ENCODE measurements at places on chromosomes 3 and 15.

DNA sequence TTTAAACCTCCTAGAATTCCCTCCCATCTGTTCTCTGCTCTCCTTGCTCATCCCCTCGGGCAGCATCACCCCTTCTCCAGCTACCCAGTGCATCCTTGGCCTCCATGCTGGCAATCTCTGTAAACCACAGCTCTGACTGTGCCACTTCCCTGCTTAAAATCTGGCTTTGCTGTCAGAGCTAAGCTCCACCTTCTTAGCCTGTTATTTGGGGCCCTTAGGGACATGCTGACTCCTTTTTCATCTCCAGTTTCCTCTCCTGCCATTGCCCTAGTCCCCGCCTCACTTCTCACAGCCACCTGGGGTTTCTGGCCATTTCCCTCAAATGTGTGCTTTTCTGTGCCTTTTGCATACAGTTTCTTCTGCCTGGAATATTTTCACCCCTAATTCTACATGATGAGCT lies 5.7 kb downstream of the SLC6A20 start:
- DNase-seq = no peak

- DNase-seq = no peak
Observed at GRCh38 chr3:68059628-68060152, 405.3 kb upstream of the SUCLG2 start.

GRCh38 chr3:118057086-118057485 lies 977.6 kb downstream of the IGSF11 start:
- no peak for DNase-seq

- no peak for DNase-seq
Observed at GRCh38 chr3:117898722-117899522, 1135.7 kb downstream of the IGSF11 start.

GRCh38 chr15:59313641-59314332 lies 58.9 kb downstream of the MYO1E start:
- DNase-seq = no peak

GRCh38 chr3:132088291-132088690 lies 53.5 kb upstream of the CPNE4 start:
- no peak for DNase-seq

GRCh38 chr3:189071446-189071845 lies 100.3 kb upstream of the TPRG1 start:
- DNase-seq = no peak

DNA sequence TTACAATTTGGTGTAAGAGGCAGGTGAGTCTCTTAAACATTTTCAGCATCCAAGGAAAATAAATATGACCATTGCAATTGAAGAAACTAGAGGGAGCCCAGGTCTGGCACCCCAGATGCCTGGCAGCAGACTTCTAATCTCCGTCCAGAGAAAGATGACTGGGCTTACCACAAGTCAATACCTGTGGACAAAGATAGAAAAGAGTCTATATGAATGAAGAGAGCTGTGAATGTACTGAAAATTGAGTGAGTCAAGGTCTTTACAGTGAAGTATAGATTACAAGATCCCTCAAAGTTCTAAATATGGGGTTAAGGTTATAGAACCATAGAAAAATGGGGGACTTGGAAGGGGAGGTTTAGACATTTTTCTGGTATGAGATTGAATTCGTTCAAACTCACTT lies 827.4 kb upstream of the NR2F2 start:
- DNase-seq = no peak

DNA sequence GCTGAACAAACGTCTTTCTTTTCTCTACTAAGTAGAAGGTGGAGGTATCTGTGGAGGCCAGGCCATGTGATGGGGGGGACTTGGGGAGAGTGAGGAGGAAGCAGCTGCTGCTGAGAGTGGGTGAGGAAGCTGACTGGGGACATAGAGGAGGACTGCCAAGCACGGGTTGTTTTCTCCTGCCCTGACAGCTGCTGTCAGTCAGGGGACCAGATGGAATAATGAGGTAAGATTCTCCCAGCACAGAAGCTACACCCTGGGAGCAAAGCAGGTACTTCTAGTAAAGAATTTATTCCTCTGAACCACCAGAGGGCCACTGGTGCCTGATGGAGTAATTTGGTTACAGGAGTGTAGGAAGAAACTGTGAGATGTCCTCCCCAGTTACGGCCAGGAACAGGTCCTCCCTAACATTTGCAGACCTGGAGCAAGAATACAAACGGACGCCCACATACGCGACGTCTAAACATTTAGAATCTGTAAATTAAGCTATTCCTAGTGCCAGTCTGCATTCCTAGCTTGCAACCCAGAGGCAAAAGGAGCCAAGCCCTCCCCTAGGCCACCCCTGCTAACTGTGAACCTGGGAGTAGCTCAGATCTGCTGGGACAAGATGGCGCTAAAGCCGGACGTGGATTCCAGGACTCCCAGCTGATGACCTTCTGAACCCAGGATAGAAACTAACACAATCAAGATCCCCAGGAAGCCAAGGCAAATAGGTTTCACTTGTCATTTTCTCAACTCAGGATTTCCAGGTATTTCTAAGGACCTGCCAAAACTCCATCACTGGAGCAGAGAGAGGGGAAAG lies 14.8 kb downstream of the CRYGS start:
- no peak for DNase-seq

- peak; percentile 51 for DNase-seq
Observed at GRCh38 chr15:90482124-90483011, 47.4 kb upstream of the CRTC3 start.

- no peak for DNase-seq
Observed at GRCh38 chr3:74426571-74426970, 187.9 kb downstream of the CNTN3 start.

DNA sequence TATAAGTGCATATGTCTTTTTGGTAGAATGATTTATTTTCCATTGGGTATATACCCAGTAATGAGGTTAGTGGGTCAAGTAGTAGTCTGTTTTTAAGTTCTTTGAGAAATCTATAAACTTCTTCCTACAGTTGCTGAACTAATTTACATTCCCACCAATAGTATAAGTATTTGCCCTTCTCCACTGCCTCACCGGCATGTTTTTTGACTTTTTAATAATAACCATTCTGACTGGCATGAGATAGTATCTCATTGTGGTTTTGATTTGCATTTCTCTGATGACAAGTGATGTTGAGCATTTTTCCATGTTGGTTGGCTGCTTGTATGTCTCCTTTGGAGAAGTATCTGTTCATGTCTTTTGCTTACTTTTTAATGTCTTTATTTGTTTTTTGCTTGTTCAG lies 94.1 kb upstream of the TP63 start:
- DNase-seq = no peak
